ENCODE measurements at places on chromosomes 1 and 21. TPM values are rescaled to one million over a fixed set of nuclear protein-coding genes. Genes with fewer than 3 reads are reported as not detected.

TRPM2 gene
- 16.3 TPM for total RNA-seq

OLFM3 gene
- total RNA-seq, result not detected

SH3BP5L gene
- 19.3 TPM for total RNA-seq

TDRD10 gene
- total RNA-seq, result not detected

ADCY10 gene
- total RNA-seq, result 0.18 TPM

LCE1B gene
- total RNA-seq, result not detected

LEMD1 gene
- total RNA-seq, result not detected

DISP3 gene
- total RNA-seq, result 0.82 TPM

FLG2 gene
- not detected for total RNA-seq

VSIG8 gene
- total RNA-seq, result 0.18 TPM
